ENCODE measurements at places on chromosomes 3 and 15.

DNA sequence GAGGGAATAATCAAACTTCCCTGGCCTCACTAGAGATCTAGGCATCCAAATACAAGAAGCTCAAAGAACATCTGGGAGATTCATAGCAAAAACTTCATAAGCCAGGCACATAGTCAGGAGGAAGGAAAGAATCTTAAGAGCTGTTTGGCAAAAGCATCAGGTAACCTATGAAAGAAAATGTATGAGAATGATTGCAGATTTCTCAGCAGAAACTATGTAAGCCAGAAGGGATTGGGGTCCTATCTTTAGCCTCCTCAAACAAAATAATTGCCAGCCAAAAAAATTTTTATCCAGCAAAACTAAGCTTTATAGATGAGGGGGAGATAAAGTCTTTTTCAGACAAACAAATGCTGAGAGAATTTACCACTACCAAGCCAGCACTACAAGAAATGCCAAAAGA, 1036.3 kb downstream of the TBL1XR1 start:
- no peak for DNase-seq

DNA sequence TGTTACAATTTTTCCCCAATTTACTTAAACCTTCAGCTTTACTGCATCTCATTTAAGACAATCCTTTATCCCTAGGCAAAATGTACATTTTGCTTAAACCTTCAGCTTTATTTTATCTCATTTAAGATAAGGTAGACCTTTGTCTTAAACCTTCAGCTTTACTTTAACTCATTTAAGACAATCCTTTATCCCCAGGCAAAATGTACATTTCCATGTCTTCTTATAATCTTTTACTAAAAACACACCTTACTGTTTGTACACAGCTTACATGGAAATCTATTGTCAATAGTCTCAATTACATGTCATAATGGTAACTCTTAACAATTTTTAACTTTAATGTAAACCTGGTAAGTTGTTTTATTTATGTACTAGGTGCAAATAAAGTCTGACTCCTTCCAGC, 58.7 kb upstream of the MKRN3 start:
- no peak for DNase-seq

DNA sequence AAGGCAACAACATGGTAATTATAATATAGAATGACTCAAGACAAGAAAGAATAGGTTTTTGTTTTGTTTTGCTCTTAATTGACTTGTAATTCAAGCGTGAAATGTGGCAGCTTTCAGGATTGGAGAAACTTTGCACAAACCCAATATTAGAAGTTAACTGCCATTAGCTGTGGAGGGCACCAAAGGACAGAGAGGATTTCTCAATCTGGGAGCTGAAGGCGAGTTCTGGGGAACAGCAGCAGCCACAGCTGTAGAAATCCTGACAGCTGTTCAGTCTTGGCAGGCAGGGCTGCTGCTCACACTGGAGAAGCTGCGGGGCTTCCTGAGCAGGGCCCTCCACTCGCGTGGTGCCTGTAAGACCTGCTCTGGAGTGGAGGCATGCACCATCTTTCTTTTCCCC, 182.2 kb upstream of the IL12A start:
- peak; percentile 63 for DNase-seq

DNA sequence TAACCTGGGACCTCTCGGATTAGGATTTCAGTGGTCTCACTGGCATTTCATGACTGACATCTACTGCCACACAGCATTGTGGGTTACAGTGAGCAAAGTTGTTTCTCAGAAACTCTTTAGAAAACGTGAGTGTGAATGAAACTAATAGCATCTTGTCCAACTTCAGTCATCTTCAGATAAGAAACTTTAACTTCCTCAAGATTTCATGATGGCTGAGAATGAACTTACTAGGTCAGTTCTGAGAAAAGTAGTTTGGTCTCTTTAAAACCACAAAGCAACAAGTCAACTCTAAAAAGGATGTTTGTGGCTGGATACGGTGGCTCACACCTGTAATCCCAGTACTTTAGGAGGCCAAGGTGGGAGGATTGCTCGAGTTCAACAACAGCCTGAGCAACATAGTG, 14.2 kb upstream of the HOMER2 start:
- no peak for DNase-seq

DNA sequence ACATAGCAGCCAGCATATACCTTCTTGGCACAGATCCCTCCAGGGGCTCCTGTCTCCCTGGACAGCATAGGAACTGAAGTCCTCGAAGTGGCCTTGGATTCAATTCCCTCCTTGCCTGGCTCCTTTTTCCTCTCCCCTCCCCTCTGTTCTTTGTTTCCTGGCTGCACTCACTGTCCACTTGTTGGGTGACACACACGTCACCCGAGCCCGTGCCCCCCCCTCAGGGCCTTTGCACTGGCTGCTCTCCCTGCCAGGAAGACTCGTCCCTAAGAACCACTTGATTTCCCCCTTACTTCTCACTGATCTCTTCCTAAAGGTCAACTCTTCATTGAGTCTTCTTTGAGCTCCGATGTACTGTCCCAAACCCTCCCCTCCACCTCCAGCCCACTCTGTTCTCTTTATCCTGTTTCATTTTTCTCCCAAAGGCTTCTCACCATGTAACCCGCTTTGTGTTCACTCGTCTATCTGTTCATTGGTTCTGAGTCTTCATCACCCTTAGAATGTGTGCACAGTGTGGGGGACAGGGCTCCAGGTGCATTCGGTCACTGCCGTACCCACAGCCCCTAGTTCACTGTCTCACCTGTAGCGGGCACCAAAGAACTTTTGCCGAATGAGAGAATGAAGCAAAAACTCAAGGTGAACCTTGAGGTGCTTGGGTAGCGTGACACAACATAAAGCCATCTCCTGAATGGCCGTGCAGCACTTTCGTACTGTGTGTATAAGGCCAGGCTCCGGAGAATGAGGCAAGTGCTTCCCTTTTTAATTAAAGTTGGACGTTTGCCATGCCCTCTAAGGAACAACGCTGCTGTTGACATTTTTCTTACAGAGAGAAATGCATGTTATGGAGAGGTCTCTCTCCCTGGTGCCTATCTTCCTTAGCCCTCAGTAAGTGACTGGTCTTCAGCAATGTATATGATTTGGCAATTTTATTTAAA, 74.0 kb downstream of the CHRNA7 start:
- no peak for DNase-seq

GRCh38 chr3:74139648-74140047, 474.8 kb downstream of the CNTN3 start:
- DNase-seq, result peak; percentile 60

GRCh38 chr3:183895296-183895695, 10.6 kb upstream of the PARL start:
- peak; percentile 79 for DNase-seq

DNA sequence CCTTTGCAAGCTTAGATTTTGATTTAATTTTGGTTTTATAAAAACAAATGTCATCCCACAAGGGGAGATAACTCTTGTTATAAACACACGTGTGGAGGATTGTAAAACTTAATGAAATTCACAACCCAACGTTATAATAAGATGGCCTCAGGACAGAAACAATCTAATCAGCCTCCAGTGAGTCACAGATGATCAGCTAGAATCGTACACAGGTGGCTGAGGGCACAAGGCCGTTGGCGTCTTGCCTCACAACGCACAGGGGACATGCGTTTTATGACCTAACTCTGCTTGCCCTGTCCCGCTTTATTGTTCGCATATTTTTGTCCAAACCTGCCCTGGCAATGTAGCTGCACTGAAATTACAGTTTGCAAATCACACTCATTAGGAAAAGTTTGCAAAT, 121.9 kb upstream of the PDZRN3 start:
- no peak for DNase-seq

- DNase-seq, result no peak
Observed at GRCh38 chr3:42846685-42847522, 28.8 kb downstream of the CYP8B1 start.

DNA sequence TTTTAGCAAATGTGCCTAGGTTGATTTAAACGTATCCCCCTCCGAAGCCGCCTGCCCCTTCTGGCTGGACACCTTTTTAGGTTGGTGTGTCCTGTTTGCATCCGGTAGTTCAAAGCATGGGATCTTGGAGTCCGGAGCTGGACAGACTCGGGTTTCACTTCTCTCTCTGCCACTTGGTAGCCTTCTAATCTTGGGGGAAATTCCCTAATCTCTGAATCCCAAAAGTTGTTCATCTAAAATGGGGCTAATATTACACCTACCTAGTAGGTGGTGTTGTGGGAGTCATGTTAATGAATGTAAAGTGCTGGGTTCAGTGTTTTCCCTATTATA, 760 bp downstream of the FANCI start:
- peak; percentile 18 for DNase-seq

DNA sequence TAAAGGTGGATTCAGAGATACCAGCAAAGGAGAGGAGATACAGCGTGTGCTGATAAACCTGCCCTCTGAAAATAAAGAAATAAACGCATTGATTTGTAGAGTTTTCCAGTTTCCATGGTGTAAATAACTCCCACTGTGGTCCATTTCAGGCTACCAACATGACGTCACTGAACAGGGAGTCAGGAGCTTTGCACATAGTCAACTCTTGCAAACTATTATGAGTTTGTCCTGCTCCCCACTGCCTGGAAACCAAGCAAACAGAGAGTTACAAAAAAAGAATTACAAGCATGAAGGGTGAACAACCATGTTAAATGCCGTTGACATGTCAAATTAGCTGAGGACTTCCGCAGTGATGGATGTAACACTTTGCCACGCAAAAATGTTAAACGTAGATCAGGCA, 70.4 kb upstream of the GATA2 start:
- DNase-seq, result no peak

GRCh38 chr3:98717584-98717983, 45.6 kb upstream of the ST3GAL6 start:
- no peak for DNase-seq

DNA sequence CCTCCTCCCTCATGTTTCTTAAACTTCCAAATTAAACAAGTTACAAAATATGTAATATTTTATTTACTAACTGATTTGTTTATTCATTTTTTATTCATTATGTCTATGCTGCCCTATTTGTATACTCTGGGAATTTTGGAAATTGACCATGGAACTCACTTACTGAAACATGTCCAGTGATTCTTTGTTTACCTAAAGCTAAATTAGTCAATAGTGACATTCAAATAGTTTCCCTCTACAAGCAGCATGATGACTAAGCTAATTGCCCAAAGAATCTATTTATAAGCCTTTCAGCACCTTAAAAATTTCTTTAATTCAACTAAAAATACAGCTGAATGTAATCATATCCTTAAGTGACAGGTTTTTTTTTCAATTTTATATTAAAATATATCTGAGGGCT, 437.7 kb downstream of the SI start:
- no peak for DNase-seq

- no peak for DNase-seq
Observed at GRCh38 chr15:37888356-37888755, 46.1 kb upstream of the TMCO5A start.

GRCh38 chr3:102398176-102398575, 36.6 kb upstream of the ZPLD1 start:
- no peak for DNase-seq

DNA sequence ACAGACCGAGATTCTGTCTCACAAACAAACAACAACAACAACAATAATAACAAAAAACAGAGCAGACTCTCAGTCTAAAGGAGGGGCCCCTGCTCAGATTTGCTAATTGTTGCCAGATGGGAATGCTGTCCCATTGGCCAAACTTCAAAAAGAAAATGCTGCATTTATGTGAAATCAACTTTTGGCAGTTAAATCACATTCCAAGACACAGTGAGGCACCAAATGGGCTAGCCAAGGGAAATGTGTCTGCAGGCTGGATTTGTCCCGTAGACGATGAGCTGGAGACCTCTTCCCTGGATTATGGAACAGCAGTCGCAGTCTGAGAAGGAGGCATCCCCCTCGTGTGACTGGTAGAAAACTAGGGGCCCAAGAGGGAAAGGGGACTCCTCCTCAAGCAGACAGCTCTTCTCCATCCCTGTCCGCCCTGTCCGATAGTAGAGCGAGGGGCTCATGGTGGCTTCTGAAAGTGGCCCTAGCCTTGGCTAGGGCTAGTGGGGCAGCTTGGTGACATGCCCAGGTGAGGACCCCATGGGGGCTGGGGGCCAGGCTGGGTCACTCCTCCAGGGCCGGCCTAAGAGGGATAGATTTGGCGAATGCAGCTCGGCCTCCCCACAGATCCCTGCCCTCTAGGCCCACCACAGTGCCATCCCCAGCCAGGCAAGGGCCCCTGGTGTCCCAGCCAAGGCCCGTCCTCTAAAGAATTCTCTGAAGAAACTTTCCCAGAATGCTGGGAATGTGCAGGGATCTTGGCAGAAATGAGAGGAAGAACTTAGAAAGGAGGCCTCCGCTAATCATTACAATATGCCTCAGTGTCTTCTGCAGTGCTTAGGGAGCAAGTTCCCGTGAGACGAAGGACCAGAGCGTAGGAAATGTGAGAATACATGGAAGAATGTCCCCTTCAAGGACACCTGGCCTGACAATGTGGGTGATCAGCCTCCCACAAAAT, 2.0 kb downstream of the SLC22A14 start:
- DNase-seq, result peak; percentile 45

DNA sequence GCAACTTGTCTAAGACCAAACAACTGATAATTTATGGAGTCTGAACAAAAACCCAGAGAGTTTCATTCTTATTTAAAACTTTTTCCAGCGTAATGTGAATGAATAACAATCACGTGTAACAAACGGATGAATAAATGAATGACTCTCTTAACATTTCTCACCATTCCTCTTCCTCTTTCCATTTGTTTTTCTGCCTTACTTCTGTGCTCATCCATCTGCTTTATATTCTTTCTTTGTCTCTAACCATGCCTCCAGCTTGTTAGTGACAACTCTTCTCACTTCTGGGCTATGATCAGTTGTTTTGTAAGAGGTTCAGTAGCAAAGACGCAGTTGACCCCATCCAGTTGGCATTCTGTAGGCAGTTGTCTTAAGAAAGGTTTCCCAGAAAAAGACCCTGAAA, 133.7 kb upstream of the MB21D2 start:
- DNase-seq, result no peak

- peak; percentile 77 for DNase-seq
Observed at GRCh38 chr15:52076889-52077781, 35.4 kb downstream of the BCL2L10 start.

DNA sequence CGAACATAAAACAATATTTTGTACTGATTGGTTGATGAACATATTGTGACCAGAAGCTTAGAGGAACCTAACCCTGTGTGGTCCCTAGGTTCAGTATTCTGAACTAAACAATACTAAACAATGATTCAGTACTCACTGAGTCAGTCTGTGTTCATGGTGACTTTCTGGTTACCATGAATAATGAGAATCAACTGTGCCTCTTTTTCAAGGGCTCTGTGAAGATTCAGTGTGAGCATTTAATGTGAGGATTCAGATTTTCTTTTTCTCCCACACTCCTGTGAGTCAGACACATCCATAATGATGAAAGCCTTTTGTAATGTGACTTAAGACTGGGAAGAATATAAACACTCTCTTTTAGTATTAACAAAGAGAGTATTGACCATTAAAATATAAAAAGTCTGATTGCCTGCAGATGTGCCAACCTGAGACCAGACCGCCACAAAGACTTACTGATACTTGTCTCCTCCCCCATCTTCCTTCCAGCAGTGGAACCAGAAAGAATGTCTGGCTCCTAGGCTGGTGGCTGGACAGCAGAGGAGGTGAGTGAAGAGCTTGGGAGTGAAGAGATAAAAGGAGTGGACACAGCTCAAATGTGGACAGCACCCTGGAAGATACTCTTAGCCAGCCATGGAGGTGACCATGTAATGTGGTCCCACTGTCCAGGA, 17.6 kb upstream of the ACTL6A start:
- DNase-seq, result peak; percentile 56

DNA sequence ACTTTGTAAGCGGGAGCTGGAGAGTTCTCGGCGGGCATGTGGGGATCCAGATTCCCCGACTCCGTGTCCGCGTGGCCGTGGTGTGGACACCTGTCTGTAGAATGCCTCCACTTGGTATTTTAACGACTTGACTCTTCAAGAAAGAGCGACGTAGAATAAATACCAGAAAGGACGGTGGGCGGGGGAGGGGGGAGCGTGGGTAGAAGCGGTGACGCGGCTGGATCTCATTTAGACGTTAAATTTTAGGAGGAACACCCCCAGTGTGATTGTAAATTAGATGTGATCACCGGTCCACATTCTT, 620 bp upstream of the PYGO1 start:
- DNase-seq, result no peak

All from choroid plexus epithelial cell (primary cell).